Brain microvascular endothelial cell (primary cell): ENCODE measurements at places on chromosomes 11 and 22.
A peak's percentile ranks its signal among the peaks of the same experiment; 100 is the strongest.

DNA sequence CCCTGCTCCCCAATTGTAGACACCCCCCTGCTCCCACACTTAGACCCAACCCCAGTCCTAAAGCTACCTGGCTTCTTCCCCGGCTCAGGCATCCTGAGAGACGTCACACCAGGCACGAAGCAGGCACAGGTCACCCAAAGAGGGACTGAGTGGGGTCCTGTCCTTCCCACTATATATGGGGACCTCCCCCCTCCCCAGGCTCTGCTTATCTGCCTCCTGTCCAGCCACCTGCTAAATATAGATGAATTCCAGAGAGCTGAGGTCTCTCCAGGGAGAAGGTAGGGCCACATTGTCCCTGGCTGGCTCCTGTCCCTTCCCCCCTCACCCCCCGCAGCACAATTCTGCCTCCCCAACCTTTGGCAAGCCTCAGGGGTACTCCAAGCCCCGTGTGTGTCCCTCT, at the start of gene MYBPC3:
TSS of gene MYBPC3 (minus strand) at position 147 of the 400 bp plus-strand sequence. CDS start at position 92, 55 bp downstream.
- no peak for DNase-seq

GRCh38 chr22:41935015-41935351, 8.4 kb upstream of the TNFRSF13C start:
- DNase-seq = no peak

GRCh38 chr11:11482730-11483129, 129.7 kb upstream of the CSNK2A3 start:
- DNase-seq = no peak

GRCh38 chr11:82747471-82747870, 13.8 kb upstream of the FAM181B start:
- DNase-seq = no peak

DNA sequence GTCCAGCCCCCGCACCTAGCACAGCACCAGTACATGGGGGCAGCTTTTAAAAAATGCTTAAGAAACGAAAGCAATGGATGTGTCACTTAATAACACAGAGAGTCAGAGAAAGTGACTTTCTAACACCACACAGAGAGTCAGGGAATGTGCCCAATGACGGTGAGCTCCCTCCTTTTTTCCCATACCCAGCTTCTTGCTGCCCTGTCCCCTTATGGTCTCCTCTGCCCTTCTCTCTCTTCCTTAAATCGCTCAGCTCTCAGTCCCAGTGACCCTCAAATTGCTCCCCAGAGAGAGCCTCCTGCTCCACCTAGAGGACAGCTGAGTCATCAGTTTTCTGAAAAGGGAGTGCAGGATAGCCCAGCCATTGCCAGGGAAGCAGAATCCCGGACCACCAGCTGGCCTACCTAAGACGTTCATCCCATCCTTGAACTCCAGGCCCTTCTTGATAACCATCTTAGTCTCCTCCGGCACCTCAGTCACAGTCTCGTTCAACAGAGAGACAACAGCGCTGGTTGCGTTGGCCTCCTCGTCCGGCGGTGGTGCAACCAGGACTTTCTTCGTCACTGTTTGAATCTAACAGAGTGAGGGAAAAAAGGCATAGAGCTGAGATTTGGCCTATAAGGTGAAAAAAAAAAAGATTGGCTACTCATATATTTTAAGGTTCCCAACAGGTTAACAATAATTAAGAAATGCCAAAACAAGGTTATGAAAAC, 113.5 kb downstream of the SLC1A2 start:
- peak; percentile 38 for DNase-seq

- DNase-seq = no peak
Observed at GRCh38 chr11:72778535-72779494, 15.0 kb downstream of the STARD10 start.

DNA sequence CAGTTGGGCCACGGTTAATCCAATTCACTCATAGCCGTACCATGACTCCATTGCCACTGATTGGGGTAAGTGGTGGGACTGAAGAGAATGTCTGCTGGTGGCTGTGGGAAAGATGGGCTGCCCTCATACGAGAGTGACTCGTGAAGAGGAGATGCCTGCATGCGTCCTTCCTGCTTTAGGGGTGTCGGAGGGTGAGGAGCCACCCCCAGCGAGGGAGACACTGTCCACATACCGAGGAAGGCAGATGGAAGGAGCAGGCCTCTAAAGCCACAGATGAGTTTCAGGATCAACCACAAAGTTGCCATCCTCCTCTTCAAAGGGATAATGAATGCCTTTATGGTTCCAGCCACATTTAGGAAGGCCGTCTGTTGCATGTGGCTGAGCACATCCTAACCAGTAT, 83.2 kb downstream of the GRIK4 start:
- DNase-seq = no peak

DNA sequence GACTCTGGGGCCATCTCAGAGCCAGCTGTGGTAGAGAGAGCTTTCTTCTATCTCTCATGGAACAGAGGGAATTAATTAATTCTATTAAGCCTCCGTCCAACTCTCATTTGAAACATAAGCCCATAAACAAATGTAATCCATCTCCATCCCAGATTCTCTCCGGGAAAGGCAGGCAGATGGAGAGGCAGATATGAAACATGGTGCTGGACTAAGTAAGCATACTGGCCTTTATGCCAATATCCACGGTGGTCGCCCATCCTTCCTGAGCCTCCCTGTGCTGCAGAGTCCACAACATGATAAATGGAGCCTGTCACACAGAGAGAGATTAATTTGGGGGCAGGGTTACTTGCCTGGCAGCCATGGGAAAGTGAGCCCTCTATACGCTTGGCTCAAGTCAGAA, 44.8 kb downstream of the PRR5L start:
- DNase-seq = no peak

DNA sequence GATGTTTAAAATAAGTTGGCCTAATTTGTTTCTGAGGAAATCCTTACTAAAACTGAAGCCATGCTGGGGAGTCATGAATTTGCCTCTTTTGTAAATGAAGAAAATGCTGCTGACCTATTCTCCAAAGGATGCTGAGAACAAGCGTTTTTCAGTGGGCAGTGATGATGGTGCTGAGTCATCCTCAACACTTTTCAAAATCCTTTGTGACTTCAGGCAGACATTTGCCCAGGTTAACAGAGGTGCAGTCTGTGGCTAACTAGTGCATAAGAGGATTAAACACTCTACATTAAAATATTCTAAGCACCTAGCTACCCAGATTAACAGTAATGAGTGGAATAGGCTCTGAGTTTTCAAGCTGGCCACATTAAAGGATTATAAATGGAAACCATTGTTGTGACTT, 509.0 kb downstream of the DLG2 start:
- DNase-seq = no peak

GRCh38 chr11:41868606-41869005, 409.2 kb upstream of the LRRC4C start:
- DNase-seq = no peak

GRCh38 chr11:66728038-66728692, 851 bp downstream of the SPTBN2 start:
- no peak for DNase-seq

GRCh38 chr22:47816863-47817210, 1054.4 kb downstream of the TBC1D22A start:
- DNase-seq = no peak

DNA sequence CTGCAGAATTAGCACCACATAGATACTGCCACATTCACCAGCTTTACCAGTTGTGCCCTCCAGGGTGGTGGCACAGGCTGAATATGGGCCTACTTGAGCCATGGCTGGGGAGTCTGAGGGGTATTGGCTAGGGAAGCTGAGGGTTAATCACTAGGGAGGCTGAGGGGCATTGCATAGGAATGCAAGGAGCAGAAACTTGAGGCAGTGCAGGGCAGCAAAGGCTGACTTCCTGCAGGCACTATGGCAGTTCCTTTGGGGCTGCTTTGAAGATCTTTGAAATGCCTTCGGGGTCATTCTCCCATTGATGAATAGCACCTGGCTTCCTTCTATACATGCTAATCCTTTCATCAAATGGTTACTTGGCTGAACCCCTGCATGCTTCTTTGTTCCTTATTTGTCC, 171.5 kb downstream of the RCN1 start:
- DNase-seq = no peak

DNA sequence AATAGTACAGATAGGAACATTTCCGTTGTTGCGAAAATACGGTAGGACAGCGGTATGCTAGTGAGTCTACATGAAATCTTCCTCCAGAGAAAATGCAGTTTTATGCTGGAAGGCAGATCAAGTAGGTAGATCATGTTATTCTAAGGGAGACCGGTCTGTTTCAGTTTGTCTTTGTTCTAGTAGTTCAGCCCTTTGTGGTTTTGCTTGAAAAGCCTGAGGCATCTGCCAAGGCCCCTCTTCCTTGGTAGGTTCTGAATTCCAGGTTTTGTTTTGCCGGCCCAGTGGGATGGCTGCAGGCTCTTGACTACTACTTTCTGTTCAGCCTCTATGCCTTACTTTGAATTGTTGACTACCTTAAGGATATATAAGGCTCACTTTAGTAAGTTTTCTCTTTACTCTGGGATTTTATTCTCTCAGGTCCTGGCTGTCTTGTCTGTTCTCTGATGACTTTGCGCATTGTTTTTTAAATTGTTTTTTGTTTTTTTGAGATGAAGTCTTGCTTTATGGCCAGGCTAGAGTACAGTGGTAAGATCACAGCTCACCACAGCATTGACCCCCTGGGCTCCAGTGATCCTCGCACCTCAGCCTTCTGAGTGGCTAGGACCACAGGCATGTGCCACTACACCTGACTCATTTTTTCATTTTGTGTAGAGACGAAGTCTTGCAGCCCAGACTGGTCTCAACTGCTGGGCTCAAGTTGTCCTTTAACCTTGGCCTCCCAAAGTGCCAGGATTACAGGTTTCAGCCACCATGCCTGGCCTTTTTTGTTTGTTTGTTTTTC, 53.7 kb downstream of the HIPK3 start:
- peak; percentile 36 for DNase-seq

GRCh38 chr22:49723478-49724029, 104.1 kb downstream of the BRD1 start:
- no peak for DNase-seq

DNA sequence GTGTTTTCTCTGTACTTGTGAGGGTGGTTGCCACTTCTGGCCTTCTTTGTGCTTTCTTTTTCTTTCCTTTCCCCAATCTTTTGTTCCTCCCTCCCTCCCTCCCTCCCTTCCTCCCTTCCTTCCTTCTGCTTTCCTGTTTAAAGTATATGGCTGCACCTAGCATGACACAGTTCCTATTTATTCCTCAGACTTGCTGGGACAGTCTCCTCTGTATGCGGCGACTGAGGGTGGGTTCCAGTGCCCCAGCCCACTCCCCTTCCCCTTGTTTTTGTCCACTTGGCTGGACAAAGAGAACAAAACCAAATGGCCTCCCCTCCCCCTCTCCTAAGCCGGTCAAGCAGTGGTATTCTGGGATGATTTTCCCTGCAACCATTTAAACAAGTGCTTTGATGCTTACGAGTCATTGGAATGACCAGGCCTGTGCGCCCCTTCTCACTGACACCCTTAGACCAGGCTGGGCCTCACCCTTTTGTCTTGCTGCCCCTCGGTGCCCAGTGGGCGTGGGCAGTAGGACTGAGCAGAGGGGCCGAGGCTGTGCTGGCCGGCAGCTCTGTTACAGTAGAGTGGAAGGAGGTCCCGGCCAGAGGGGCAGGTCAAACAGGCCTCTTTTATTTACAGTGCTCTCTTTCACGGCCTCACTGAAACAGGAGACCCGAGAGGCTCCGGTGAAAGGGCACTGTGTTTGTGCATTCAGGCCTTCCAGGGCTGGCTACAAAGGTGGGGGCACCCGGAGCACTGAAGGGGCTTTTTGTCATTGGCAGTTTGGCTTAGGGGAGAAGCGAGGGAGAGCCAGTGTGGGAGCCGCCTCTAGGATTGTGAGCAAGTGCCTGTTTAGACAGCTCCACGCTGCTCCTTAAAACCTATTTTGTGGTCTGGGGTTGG, 32.2 kb downstream of the ZBTB16 start:
- no peak for DNase-seq

DNA sequence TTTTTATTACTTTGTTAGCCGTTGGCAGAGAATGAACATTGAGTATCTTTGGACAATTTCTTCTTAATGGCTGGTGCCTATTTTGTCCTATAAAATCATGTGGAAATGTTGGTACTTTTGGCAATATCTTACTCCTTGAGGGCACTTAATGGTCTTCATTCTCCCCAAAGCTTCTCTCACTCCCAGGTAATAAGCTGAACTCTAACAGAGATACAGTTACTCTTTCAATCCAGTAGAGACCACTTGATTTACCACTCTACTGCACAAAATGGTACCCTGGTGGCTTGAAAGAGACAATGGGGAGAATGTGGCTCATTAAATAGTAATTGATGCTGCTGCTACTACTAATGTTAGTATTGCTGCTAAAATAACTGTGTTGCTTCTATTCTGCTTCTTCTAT, 53.0 kb downstream of the MAML2 start:
- no peak for DNase-seq

GRCh38 chr11:16771350-16772140, 33.1 kb downstream of the C11orf58 start:
- DNase-seq = no peak

- DNase-seq = no peak
Observed at GRCh38 chr11:64409707-64410403, 50.9 kb downstream of the RPS6KA4 start.

- no peak for DNase-seq
Observed at GRCh38 chr11:67561971-67562619, 21.5 kb upstream of the GSTP1 start.

- no peak for DNase-seq
Observed at GRCh38 chr11:26846227-26846626, 124.4 kb upstream of the SLC5A12 start.

DNA sequence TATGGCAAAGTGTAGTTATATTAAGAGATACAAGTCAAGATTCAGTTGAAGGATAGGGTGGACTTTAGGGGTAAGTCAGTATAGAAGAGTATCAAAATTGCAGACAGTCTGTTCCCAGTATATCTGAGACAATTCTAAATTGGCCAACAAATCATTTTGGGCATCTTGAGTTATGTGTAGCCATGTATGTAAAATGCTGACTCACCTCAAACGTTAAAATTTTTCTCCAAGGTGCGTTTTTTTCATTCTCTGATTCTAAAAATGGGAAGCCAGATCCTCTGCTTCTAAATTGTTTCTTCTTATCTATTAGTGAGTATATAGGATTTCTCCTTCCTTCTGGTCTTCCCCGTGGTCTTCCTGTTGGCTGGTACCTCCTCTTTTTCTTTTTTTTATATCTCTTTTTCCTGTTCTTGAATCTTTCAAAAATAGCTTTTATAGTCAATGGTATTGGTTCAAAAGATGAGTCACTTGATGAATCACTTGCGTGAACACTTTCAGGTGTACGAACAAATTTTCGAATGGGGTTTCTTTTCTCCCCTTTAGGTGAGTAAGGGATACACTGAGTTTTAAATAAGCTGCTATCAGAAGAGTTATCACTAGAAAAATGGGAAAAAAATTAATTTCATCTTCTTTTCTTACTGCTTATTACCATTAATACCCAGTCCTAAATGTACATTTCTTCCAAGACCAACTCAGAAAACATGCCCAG, 3.2 kb downstream of the TAF1D start:
- DNase-seq = no peak
